ENCODE measurements at places on chromosomes 6 and 20.

- DNase-seq: no peak
These were observed 119.9 kb downstream of the SOX4 start for GRCh38 chr6:21713481-21713880.

- no peak for DNase-seq
These were observed 40.3 kb downstream of the MAP3K5 start for GRCh38 chr6:136751991-136752390.

GRCh38 chr6:33372526-33373123 is 19.0 kb upstream of the KIFC1 start:
- DNase-seq: no peak

GRCh38 chr6:163841326-163841725 is 426.8 kb downstream of the QKI start:
- no peak for DNase-seq

GRCh38 chr20:11376420-11376819 is 541.3 kb upstream of the BTBD3 start:
- no peak for DNase-seq

GRCh38 chr6:10801224-10801848 is 37.0 kb downstream of the MAK start:
- peak; percentile 0 for DNase-seq

DNA sequence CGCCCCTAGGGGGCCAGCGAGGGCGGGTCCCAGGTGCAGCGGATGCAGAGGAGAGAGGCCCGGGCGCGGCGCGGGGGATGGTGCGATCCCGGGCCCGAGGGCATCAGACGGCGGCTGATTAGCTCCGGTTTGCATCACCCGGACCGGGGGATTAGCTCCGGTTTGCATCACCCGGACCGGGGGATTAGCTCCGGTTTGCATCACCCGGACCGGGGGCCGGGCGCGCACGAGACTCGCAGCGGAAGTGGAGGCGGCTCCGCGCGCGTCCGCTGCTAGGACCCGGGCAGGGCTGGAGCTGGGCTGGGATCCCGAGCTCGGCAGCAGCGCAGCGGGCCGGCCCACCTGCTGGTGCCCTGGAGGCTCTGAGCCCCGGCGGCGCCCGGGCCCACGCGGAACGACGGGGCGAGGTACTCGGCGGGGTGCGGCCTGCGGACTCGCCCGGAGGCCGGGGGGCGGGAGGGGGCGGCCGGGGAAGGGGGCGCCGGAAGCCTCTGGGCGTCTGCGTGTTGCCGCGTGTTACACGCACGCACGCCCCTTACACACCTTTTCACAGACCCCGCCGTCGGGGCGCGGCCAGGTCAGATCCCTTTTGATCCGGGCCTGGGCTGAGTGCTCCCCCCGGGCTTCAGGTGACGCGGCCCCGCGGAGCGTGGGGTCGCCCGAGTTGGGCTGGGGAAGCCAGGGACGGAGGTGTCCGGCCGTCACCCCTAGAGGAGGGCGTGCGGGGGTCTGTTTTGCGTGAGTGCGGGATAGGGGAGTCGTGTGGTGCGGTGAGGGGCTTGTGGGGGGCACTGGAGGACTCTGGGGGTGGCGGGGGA is 412 bp downstream of the TRIB3 start:
- DNase-seq: no peak

DNA sequence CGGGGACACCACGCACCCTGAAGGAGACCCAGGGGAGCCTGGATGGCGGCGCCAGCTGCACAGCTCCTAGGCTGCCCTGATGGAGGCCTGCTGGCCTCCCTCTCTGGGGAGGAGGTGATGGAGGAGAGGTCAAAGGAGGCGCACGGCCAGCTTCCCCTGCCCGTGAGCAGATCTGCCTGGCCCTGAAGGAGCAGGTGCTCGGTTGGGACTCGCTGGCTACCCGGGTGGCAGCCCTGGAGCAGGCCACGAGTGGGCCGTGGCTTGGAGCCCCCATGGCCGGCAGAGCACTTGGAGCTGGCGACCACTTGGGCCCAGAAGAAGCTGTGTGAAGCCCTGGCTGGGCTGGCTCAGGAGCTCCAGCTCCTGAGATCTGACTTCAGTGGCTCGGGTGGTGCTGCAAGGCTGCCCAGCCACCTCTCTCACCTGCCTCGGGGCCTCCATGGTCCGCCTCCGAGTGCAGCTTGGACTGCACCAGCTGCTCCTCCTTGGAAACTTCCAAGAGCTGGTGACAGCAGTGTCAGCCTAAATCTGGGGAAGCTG is 7.5 kb upstream of the RAET1E start:
- no peak for DNase-seq

- no peak for DNase-seq
These were observed 88.0 kb downstream of the METTL24 start for GRCh38 chr6:110270165-110270564.

DNA sequence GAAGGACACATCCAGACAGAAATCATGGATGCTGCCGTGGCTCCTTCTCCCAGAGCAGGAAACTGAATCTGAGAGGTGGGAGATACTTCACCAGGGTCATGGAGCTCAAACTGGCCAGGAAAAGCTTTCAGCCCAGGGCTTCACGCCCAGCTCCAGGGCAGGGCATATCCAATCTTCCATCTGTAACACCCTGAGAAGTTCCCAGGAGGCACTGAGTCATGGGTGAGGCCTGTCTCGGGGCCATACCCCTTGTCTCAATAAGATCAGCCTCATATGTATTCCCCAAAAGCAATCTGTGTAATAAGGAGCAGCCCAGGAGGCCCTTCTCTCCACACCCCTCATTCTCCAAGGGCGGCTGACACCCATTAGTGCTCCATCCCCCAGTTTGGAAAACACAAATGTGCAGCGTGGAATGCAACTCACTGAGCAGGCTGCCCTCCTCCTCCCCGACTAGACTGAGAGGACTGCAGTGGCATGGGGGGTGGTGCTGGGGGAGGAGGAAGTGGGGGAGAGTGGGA is 439.3 kb upstream of the SULF2 start:
- no peak for DNase-seq

DNA sequence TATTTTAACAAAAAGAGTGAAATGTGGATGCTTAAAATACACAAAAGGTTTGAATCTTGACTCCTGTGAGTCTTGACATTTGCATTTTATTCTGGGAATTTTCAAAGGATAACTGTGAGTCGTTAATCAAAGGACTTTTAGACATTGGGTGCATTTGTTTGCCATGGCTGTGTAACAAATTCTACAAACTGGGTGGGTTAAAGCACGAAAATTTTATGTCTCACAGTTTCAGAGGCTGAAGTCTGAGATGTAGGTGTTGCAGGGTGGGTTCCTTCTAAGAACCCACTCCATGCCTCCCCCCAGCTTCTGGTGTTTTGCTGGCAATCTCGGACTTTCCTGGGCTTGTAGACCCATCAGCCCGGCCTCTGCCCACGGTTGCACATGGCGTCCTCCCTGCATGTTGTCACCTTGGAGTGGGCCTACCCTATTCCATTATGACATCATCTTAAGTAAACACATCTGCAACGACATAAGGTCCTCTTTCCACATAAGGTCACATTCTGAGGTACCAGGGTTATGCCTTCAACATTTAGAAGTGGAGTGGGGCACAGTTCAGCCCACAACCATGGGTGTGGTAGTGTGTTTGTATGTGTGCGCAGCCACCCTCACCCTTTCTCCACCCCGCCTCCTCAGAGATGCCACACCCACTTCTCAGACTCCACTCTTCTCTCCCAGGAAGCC is 113.1 kb downstream of the FOXA2 start:
- no peak for DNase-seq

- no peak for DNase-seq
These were observed 82.8 kb upstream of the CDYL start for GRCh38 chr6:4693173-4693970.

DNA sequence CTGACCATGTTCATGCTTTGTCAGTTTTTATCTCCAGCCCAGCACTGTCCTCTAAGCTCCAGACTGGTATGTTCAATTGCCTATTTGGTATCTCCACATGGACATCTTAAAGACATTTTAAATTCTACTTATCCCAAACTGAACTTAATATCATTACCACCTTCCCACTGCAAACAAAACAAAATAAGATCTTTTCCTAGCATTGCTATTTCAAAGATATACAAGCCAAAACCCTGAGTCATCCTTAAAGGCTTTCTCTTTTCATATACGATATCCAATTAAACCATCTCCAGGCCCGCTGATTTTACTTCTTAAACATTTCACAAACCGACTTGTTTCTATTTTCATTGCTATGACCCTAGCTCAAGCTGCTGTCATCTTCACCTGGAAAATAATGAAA is 35.1 kb upstream of the HS3ST5 start:
- DNase-seq: no peak

DNA sequence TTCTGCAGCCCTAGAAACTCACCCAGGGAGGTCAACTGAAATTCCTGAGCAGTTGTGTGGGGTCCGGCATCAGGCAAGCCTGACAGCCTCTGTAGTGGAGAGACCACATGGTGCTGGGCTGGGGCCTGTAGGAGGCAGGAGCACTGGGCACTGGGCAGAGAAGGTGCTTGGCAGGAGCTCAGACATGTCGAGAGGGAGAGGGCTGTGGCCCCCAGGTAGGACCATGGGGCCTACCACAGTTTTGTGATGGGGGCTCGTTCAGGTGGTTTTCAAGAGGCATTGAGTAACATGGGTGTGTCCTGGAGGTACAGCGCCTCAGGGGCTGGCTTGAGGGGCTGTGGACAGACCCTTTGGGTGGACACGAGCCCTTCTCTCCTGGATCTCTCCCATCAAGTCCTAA is 15.9 kb downstream of the SLC22A23 start:
- no peak for DNase-seq

GRCh38 chr6:81451787-81452186 is 300.7 kb downstream of the TENT5A start:
- DNase-seq: no peak

DNA sequence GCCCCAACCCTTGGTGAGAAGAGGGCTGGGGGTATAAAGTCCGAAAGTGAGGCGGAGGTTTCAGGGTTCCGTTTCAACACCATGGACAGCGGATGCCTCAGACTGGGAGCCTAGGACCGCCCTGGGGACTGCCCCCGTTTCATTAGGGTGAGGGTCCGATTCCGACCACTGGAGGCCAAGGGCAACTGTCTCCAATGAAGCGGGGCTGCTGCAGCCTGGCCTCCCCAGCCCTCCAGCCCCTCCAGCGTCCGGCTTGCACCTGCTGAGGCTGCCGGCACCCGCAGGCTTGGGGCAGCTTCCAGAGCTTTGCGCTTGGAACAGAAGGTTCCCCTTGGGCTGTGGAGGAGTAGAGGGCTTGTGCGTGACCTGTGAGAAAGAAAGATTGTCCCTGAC is 39.9 kb downstream of the YTHDF1 start:
- no peak for DNase-seq

DNA sequence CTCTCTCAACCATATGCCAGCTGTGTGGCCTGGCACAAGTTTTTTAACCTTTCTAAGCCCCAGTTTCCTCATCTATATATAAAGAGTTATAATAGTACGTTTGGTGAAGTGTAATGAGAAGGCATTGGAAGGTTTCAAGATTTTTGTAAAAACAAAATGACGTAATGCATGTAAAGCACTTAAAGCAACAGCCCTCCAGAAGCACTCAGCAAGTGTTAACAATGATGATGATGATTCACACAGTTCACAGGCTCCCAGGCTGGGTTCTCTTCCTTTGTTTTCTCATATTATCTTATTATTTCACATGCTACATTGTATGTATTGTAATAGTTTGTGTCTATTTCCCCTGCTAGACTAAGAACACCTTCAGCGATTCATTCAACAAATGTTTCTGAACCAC is 6.2 kb downstream of the CEP250 start:
- no peak for DNase-seq

DNA sequence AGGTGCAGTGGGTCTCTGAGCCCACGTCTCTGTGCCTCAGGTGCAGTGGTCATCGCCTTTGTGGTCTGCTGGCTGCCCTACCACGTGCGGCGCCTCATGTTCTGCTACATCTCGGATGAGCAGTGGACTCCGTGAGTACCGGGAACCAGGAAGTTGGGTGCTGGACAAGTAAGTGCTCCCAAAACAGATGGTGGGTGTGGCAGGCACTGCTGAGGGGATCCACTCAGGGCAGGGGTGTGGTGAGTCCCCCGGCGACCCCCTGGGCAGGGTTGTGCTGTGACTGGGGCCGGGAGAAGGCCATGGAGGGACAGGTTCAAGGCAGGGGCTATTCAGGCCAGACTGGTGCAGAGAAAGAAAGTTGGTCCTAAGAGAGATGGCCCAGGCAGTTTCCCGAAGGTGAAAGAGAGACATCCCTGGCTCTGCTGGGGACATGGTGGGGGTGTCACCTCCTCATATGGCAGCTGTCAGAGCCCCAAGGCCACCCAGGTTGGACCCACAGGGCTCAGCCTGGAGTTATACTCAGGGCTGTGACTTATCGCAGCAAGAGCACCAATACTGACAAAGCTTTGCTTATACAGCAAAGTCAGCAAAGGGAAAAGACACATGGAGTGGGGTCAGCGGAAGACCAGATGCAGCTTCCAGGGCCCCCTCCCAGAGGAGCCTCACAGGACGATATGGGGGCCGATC is 37.9 kb upstream of the MRGBP start:
- DNase-seq: no peak

Data from C1 segment of cervical spinal cord (tissue), 14 donors.